Motor neuron (in vitro differentiated cells): ENCODE measurements at places on chromosomes 12 and 14.

- ATAC-seq = no peak
Measured at GRCh38 chr12:101299346-101299745, 19.4 kb downstream of the UTP20 start.

- no peak for ATAC-seq
Measured at GRCh38 chr12:122117979-122118378, 39.4 kb downstream of the MLXIP start.

GRCh38 chr14:90368946-90369721 is 27.7 kb upstream of the CALM1 start:
- ATAC-seq = peak; percentile 76

DNA sequence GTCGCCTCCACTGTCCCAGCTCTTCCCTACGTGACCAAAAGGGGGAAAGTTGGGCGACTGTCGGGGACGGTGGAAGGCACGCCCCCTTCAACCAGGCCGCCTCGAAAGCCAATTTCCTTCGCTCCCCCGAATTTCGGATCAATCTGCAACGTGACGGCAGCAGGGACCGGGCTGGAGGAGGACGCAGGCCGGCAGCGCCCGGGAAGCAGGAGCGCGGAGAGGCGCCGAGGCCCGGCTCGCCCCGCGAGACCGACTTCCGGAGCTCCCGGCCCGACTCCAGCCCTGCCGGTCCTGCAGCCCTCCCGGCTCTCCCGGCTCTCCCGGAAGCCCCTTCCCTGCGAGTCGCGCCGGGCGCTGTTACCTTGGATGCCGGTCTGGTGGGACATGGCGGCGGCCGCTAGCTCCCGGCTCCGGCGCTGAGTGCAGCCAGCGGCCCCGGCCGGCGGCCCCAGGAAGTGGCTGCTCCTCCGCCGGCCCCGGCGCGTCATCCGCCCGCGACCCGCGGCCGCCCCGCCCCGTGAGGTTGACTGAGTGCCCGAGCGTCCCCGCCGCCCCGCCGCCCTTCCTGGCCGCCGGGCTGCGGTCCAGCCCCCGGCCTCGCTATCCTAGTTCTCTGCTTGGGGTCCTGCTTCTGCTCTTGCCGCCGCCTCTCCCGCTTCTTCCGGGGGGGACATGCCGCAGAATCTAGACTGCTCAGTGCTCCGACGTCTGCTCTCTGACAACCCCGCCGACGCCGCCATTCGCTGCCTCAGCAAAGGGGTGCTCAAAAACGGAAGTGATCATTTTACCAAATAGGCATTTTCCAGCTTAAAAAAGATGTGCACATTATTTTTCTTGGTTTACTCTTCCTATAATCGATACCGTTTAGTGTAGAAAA is at the start of gene TWF1:
Gene TWF1, minus strand, starts transcription at position 458 of the 877 bp plus-strand sequence. Its CDS starts 72 bp downstream, at position 386.
- ATAC-seq = peak; percentile 95

DNA sequence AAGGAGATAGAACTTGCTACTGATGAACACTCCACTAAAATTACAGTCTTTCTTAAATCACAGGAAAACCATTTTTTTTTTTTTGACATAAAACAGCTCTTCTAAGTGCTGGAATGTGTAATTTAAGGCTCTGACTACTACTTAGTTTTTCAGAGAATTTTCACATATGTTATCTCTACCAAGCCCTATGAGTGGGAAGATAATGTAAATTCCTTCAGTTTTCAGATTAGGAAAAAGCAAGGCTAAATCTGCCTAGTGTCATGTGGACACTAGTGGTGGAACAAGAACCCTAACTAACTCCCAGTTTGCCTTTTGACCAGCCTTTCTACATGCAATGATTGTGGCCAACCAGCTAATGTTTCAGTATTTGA is 37.3 kb upstream of the CSRP2 start:
- no peak for ATAC-seq

- ATAC-seq = no peak
Measured at GRCh38 chr12:9829982-9830381, 2.7 kb downstream of the KLRF1 start.

DNA sequence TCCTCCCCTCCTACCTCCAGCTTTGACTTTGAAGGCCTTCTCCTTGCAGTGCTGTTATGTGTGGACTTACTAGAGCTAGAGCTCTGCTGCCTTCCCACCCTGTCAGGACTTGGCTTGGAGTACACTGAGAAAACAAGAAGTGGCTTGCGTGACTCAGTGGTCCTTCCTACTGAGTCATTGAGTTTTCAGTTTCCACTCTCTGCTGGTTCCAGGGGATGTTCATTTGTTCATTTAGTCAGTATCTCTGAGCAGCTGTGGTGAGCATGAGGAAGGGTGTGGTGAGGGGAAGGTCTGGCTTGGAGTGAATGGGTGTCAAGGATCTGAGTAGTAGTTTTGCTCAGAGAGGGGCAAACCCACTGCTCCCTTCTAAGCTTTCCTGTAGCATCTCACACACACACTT is 17.2 kb upstream of the ELK3 start:
- no peak for ATAC-seq

DNA sequence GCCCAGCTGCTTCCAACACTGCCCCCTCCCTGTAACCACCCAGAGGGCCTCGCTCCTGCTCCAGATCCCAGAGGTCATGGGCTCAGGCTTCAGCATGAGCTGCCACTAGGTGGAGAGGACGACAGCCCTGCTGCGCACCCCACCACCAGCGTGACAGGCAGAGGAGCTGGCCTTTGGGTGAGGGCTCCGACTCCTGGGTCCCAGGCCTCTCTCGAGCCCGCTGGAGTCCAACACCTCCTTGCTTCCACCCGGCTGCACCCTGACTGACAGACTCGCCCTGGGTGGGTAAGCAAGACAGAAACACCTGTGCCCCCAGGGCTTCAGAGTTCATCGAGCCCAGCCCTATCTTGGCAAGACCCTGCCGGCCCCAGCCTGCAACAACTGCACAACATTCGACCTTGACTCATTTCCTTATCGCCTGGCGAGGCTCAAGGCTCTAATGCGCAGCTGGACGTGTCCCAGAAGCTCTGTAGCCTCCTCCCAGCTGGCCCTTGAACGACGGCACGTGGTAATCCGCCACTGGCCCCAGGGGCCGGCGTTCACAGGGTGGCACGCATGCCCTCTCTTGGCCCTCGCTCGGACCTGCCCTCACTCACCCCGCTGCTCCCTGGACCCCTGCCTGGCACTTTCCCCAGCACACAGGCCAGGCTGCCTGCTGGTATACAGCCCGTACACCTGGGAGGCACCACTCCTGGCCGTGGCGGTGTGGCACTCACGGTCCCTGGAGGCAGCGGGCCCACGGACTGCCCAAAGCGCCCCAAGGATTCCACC is 28.0 kb downstream of the VPS37B start:
- peak; percentile 49 for ATAC-seq

DNA sequence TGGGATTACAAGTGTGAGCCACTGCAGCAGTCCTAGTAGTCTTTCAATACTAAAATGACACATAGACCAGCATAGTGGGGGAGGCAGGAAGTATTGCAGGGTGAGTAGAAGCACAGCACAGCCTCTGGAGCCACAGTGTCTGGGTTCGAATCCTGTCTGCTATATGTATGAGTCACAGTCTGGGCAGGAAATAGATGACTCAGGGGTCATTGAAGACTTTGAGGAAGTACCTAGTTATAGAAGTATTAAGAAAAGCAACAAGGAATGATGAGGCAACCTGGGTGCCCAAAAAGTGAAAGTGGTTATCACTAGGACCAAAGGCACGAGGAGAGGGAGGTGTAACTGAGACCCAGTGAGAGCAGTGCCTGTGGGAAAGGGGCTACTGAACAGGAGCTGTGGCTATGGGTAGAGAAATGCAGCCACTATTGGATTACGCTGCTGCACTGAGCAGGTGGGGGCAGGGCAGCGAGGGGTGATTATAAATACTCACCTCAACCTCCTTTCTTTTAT is 124.0 kb downstream of the PDE3A start:
- ATAC-seq = no peak

- no peak for ATAC-seq
Measured at GRCh38 chr14:28102001-28102400, 664.6 kb upstream of the FOXG1 start.

- ATAC-seq = no peak
Measured at GRCh38 chr12:96248136-96248931, 54.2 kb downstream of the ELK3 start.

GRCh38 chr12:28223858-28224257 is 33.6 kb downstream of the CCDC91 start:
- ATAC-seq = no peak

DNA sequence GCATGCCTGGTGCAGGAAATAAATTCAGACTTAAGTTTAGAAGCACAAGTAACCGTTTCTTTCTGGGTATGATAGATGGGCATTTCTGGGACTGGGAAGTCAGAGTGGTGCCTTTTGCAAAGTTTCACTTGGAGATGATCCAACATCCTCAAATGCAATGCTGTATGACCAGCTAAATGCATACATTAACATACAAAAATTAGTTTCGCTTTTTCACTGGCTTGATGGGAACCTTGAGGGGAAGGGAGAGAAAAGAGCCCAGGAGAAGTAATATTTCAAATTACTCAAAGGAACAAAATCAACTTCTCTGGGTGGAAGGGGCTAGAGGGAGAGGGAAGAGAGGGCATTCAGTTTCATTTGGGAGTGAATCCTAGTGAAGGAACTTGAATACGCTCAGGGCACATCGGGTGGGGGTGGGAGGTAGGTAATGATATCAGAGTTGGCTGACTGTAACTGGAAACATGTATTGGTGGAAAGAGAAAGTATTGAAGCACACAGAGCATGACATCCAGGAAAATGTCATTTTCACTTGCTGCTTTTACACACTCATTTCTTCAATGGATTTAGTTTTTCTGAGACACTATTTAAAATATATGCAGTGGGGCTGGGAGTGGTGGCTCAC is 175.5 kb downstream of the PTPRO start:
- no peak for ATAC-seq

- ATAC-seq = no peak
Measured at GRCh38 chr14:67705211-67705610, 3.5 kb downstream of the RDH12 start.

DNA sequence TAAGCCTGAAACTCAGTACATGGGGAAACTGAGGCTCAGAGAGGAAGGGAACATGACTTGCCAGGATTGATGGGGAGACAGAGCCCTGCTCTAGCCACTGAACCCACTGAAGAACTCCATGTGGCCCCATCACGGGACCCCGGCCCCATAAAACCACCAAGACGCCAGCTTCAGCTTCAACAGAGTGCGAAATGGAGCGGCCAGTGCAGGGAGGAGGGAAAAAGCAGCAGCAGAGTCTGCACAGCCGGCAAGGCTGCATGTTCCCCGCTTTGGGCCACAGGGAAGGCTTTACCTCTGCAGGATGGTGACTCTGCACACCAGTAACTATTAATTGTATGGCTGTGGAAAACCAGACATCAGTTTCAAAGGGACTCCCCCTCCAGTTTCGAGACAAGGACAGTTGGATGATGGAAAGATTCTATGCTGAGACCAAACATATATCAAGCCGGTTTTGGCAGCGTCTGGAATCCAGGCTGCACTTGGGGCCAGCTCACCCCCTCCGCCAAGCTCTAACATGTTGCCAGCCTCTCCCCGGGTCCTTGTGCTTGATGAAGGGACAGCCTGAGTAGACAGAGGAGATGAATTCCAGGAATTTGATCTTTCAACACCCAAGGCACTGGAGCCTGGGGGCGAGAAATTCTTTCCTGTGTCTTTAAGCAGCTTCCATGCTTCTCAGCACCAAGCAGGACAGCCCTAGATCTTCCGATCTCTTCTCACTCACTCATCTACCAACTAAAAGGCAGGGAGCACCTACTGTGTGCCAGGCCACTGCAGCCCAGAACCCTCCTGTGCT is 55.7 kb upstream of the BCL11B start:
- no peak for ATAC-seq

GRCh38 chr12:101889211-101889752 is 11.9 kb downstream of the DRAM1 start:
- ATAC-seq = no peak

DNA sequence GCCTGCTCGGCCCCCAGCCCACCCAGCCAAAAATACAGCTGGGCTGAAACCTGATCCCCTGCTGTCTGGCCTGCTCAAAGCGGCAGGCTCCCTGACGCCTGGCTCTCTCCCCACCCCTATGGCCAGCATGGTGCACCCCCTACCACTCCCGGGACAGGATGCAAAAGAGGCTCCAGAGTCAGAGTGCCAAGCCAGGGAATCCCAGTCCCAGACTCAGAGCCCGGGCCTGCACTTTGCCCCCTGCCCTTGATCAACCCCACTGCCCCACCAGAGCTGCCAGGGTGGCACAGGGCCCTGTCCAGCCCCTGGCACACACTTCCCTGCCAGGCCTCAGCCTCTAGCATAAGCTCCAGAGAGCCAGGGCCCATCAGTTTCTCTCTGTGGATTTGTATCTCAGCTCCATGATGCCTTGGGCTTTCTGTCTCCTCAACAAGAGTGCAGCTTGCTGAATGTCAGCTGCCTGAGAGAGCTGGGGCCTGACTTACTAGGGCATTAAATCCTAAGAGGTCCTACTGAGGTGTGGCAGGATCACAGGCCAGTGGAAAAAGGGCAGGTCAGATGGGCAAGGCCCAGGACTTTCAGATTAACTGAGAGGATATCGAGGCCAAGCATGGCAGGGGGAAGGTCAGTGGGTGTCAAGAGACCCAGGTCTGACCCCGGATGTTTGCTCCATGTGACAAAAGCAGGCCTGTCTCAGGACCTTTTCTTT is 13.9 kb downstream of the ACVRL1 start:
- ATAC-seq = no peak

- no peak for ATAC-seq
Measured at GRCh38 chr12:20778969-20779368, 31.5 kb upstream of the SLCO1B3 start.

- peak; percentile 77 for ATAC-seq
Measured at GRCh38 chr12:72271451-72272090, 599 bp upstream of the TRHDE start.

DNA sequence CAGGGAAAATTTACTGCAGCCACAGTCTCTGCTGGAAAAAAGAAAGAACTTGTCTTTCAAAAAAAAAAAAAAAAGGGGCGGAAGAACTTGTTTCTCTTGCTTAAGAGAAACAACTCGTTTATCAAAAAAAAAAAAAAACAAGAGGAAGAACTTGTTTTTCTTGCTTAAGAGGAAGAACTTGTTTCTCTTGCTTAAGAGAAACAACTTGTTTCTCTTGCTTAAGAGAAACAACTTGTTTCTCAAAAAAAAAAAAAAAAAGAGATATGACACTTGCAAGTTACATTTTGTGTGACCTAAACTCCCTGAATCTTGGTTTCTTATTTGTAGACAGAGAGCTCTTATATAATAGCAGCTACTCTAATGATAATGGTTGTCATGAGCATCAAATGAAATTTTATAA is 44.7 kb upstream of the USP15 start:
- ATAC-seq = no peak

GRCh38 chr14:87055007-87055406 is 938.0 kb downstream of the GALC start:
- ATAC-seq = no peak

DNA sequence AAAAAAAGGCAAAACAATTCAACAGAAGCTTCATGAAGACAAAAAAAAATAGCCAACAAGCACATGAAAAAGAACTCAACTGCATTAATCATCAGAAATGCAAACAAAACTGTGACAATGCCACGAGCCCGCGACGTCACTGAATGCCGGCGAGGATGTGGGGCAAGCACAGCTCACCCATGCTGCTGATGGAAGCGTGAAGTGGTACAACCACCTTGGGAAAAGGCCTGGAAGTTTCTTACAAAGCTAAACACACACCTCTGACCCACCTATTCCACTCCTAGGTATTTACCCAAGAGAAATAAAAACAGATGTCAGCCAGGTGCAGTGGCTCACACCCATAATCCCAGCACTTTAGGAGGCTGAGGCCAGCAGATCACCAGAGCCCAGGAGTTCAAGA is 10.5 kb downstream of the BTBD6 start:
- ATAC-seq = no peak
